ENCODE measurements at places on chromosomes 2 and 18. TPM values are rescaled to one million over a fixed set of nuclear protein-coding genes. Genes with fewer than 3 reads are reported as not detected.

Gene CD207
- total RNA-seq, result not detected

- DNase-seq, result no peak
These were observed 69.4 kb downstream of the RHOB start for GRCh38 chr2:20516291-20516645.

Gene CIB4
- not detected for total RNA-seq

DNA sequence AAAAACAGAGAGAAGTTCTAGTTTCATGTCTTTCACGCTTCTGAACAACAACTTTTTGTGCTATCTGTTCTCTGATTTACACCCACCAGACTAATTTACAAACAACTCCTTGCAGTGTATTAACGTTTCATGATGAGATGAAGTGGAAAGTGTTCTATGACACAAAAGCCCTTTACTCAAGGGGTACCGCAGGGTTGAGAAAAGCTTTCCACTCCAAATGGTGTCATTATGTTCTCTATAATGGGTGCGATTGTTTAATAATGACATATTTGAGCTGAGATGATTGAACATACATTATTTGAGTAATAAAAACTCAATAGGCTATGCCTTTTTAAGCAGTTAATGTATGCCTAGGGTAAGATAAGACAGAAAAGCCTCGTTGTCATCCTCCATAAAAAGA is 76.3 kb downstream of the ACTR3 start:
- no peak for DNase-seq

Gene CRYBA2
- not detected for total RNA-seq

GRCh38 chr2:19292007-19292406 is 66.4 kb downstream of the OSR1 start:
- no peak for DNase-seq

- DNase-seq, result peak; percentile 53
These were observed 85.3 kb downstream of the CDC42EP3 start for GRCh38 chr2:37585982-37586621.

- DNase-seq, result no peak
These were observed 259.1 kb downstream of the LTBP1 start for GRCh38 chr2:33205693-33206434.

- no peak for DNase-seq
These were observed 10.7 kb downstream of the BABAM2 start for GRCh38 chr2:27901234-27901633.

GRCh38 chr2:177260379-177260778 is 4.1 kb downstream of the NFE2L2 start:
- DNase-seq, result no peak

DNA sequence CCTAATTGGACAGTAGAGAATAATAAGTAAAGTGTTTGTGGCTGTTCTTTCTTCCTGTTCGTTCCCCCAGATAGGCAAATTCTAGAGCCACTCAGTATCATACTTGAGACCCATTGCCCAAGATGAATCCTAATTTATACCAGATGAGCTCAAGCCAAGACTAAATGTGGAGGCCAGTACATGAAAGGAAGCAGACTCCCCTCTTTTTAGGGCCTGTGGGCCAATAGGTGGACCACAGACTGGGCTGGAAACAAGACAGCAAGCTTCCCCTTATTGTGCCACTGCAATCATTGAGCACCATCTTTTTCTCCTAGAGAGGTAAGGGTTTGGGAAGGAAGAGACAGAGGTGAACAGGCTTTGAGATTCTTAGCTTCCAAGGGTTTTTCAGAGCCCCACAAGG is 141.9 kb downstream of the MGAT5 start:
- no peak for DNase-seq

GRCh38 chr2:217838409-217838831 is 164.4 kb downstream of the TNS1 start:
- DNase-seq, result no peak

Gene RAB6C
- total RNA-seq, result 0.09 TPM

Gene LIMS4
- total RNA-seq, result 0.48 TPM

DNA sequence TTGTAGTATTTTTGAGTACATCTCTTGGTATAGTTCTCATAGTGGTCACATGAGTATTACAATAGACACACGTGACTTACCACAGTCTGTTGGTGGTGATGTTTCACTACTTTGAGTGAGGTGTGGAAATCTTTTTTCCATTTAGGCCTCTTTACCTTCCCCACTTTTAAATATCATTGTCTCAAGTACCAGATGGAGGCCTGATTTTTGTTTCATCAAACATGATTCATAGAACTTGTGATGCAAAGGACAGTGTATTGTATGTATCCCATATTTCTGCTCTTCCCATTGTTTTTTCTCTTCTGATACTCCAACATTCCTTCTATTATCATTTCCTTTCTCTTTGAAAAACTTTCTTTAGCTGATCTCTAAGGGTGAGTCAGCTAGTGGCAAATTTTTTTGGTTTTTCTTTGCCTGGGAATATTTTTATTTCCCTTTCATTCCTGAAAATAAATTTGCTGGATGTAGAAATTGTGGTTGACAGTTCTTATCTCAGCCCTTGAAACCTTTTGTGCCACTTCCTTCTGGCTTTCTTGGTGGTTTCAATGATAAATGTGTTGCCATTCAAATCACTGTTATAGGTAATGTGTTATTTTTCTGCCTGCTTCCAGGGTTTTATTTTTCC is 32.8 kb downstream of the RFX8 start:
- no peak for DNase-seq

DNA sequence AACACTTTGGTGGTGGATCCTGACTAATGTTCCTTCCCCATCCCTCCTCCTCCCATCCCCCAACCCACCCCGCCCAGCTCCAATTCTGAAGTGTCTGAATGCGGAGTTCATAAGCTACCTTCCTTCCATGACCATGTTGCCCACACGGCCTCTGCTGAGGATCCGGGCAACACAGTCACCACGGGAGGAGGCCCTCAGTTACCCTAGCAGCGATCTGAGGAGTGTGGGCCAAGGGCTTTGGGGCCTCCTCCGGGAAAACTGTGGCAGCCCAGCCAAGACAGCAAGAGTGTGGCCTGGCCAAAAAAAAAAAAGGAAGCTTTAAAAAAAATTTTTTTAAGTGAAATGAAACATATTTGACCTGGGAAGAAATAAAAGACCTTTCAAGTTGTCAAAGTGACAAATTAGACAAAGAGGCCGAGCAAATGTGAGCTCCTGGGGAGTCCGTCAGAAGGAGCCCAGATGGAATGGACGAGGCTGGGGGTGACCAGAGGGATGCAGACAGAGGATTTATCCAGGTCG is 169.0 kb upstream of the PKDCC start:
- no peak for DNase-seq

DNA sequence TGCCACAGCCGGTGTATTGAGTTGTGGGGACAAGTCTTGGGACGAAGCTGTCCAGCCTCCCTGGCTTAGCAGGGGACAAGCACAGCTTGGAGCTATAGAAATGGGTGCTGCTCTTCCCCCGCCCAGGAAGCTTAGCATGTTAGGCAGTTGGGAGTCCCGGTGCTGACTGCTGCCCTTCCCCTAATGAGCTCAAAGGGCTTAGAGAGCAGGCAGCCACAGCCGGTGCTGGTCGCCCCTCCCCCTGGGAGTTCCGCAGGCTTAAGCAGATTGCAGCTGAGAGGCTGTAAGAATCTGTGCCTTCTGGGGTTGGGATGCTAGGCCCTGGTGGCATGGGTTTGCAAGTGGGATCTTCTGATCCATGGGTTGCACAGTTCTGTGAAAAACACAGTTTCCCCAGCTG is 237.3 kb downstream of the DCDC2C start:
- no peak for DNase-seq

Gene PDE1A
- not detected for total RNA-seq

DNA sequence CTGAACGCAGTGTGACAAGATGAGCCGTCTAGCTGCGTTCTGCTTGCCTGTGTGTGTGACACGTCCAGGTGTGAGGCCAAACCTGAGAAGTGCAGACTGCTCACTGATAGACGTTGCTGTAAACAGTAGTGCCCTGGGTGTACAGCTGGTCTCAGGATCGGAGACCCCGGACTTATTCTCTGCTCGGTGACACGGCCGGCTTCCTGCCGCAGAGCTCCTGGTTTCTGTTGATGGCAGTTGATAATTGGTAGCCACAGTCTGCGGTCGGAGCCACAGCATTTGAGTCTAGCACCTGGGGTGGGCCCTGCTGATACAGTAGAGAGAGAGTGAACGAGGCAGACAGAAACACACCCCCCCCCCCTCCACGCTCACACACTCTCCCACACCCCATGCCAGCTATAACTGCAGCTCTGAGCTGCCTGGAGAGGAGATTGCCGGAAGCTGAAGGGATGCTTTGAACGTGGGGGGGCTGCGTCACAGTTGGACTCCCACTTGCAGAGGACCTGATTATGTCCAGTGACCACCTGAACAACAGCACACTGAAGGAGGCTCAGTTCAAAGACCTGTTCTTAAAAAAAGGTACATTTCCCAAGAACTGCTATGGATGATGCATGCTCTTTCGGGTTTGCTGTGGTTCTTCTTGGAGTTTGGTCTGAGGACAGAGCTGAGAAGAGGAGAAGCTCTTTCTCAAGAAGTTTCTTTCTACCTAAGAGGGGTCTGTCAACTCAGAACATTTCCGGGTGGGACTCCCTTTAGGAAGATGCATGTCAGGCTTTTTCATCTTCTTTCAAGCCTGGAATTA is 114.0 kb downstream of the FAM210A start:
- DNase-seq, result peak; percentile 54

DNA sequence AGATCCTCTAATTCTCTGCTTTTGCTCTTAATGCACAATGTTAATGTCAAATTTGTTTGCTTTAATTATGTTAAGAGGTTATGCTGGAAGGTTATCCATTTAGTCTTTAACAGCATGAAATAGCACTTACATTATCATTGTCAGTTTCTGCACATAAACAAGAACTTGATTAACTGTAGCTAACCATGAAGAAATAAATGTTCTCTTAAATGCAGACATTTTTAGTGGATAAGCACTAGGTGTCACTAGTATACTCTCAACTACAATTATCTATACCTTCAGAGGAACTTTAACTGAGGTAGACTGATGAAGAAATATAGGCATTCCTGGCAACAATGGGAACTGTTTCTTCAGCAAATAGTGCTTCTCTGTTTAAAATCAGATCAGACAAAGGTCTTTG is 178.8 kb upstream of the CHST9 start:
- DNase-seq, result no peak

DNA sequence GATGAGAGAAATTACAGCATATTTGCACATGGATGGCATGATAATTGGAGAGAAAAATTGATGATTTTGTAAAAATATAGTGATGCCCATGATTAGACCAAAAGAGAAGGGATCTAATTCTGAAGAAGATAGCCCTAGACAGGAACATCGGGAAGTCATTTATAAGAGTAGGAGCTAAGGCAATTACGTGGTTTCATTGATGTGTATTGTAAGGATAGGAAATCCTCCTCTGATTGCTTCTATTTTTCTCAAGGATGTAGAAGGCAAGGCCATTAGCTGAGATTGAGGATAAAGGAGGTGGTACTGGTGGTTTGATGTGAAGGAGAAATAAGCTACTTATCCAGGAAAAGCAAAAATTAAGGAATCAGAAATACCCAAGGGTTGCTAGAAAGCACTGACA is 176.5 kb upstream of the SOX11 start:
- DNase-seq, result no peak

- DNase-seq, result no peak
These were observed 151.6 kb downstream of the MYO1B start for GRCh38 chr2:191396794-191397193.

DNA sequence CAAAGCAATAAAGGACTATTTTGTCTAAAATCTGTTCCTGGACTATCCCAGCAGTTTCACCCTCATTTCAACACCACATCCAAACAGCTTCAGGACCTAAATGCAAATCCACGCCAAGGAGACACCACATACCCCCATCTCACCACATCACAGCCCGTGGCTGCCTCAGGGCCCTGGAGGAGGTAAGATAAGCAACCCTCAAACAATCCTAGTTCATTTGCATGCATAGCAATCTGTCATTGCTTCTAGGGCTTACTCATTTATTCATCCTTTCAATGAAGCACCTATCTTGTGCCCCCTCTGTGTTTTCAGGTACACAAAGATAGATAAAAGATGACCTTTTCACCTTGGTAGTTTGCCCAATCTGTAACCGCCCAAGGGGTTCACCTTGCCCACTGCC is 86.5 kb downstream of the VSNL1 start:
- DNase-seq, result no peak

Gene MCEE
- total RNA-seq, result 8.7 TPM

Gene NT5C1B
- not detected for total RNA-seq

DNA sequence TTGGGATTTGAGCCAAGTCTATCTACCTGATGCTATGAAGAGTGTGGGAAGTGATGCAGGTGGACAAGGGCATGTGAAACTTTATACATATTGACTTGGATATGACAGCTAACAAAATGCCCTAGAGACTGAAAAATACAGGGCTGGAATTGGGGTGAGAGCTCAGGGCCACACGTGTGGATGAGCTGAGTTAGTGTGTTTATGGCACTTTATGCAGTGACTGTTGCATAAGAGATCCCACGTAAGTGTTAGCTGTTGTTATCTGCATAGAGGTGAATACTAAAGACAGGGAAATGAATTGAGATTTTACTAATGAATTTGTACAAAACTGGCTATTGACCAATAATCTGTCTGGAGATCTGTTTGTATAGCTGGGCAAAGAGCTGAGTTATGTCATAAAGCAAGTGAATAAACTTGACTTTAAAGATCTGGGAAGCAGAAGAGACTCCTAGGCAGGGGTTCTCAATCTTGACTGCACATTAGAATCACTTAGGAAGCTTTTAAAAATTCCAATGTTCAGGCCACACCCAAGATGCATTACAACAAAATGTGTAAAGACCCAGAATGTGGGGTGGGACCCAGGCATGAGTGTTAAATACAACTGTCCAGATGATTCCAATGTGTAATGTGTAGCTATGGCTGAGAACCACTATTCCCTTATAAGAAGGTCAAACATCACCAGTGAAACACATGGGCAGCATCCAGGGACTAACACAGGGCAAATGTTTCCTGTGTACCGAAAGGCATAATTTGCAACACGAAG is 74.2 kb upstream of the STK17B start:
- no peak for DNase-seq

- no peak for DNase-seq
These were observed 41.5 kb downstream of the PMAIP1 start for GRCh38 chr18:59941331-59941730.

Gene CACNB4
- total RNA-seq, result 0.56 TPM

- no peak for DNase-seq
These were observed 113.7 kb downstream of the TTC27 start for GRCh38 chr2:32741575-32741974.

Gene ICA1L
- total RNA-seq, result 10.4 TPM

Gene CROCC2
- total RNA-seq, result not detected

DNA sequence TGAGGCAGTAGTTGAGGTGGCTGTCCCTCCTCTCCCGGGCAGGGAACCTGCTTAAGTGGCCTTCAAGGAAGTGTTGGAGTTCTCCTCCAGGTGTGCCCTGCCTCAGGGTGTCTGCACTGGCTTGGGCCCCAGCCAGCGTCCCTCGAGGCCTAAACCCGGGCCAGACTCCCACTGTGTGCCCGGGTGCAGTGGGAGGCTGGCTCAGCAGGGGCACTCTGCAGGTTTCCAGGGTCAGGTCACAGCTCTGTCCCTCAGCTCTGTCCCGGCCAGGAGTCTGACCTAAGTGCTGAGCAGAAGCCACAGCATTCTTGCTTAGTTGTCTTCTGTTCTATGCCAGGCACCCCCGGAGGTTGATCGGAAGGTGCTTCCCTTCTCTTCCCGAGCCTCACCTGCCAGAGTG is 69.0 kb upstream of the OTOS start:
- no peak for DNase-seq

Data from natural killer cell (primary cell).